ENCODE measurements at places on chromosomes 1 and 21.

DNA sequence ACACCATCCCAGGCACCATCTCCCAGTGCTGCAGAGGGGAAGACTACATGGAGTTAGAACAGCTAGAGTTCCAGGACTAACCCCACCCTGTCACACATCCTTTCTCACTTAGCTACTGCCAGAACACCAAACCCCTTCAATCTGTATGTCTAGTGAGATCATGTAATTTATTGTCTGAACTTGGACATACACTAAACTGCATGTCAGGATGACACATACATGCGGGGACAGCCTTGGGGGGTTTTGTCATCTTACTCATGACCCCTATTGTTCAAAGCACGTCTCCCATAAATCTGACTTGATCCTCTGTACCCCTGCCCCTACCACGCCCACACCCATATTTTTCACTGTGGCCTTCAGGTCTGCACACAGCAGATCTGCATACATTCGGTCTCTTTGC lies 71.3 kb downstream of the GABPA start:
- DNase-seq, result no peak

- DNase-seq, result no peak
These were observed 359.6 kb upstream of the PTBP2 start for GRCh38 chr1:96361961-96362360.

- no peak for DNase-seq
These were observed 24.1 kb downstream of the EIF4G3 start for GRCh38 chr1:21152423-21153100.

- no peak for DNase-seq
These were observed 5.8 kb downstream of the ZMYND12 start for GRCh38 chr1:42450061-42450460.

DNA sequence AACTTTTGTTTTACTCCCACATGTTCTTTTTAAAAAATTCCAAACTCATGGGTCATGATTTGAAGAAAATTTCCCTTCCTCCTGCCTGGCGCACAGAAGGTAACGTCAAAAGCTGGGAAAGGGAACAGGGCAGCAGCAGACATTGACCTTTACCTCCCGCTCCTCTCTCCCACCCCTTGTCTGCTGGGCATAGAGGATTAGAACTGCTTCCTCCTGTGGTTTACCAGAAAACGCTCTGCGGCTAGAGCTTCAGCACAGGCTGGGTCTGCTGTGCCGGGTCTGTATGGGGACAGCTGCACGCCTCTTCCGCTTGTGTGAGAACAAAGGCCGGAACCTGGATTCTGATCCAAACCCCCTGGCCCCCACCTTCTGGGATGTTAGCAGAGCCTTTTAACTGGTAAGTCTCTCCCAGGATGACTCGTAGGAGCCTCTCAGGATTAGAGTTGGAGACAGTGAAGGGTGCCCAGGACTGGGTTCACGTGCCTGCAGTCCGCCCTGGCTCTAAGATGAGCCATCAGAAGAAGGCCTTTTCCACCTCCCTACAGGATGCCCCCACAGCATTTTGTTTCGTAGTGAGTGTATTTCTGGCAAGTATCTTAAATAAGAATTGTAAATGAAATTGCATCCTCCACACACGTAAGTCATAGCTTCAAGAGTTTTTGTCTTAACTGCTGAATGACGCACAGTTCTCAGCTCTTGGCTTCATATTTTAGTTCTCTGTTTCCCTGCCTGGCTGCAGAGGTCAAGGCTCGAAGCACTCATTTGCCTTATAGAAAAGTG lies 5.2 kb downstream of the H6PD start:
- peak; percentile 33 for DNase-seq

DNA sequence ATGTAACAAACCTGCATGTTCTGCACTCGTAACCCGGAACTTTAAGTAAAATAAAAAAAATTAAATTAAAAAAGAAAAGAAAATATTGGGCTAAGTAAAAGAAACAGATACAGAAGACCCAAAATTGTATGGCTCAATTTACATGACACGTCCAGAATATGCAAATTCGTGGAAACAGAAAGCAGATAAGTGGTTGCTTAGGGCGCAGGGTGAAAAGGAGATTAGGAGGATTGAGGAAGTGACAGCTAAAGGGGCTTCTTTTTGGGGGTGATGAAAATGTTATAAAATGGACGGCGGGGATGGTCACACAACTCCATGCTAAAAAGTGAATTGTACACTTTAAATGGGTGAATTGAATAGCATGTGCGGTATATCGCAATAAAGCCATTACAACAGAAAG lies 27.4 kb upstream of the ZBTB21 start:
- DNase-seq, result no peak
